NK-92 treated with Interleukin-12 subunit alpha and Interleukin-12 subunit beta, amount 100 ng/mL, for 24 hours (cell line): ENCODE measurements at places on chromosomes 4 and X.

DNA sequence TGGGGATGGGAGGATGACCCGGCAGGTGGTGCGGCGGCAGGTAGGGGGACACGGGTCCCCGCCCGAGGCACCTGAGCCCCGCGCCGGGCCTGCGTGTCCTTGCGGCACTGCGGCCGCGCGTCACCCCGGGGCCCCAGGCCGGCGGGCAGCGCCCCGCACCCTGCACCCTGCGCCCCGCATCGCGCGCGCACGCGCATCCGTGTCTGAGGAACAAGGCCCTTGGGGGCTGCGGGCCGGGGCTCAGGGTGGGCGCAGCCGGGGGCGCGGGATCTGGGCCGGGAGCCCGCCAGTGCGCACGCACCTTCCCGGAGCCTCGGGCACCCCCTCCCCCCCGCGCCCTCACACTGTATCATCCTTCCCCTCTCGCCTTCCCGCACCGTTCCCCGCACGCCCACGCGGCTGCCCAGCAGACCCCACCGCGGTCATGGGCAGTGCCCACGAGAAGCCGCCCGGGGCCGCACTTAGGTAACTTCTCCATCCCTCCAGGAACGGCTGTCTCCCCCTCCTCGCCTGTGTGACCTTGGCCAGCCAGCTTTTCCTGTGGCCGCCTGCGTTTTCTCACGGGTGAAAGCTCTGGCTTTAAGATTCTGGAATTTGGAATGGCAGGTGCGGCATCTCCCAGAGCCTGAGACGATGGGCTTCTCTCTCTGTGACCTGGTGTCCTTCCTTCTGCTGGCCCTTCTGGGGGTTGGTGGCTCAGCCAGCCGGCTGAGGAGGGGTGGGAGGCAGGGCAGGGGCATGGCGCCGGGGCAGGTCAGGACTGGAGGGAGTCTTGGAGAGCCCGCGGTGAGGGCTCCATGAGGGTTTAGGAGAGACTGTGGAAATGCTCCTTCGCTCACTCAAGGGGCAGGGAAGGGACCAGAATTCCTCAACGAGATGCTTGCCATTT is 748 bp downstream of the ATP2B3 start:
- no peak for DNase-seq

DNA sequence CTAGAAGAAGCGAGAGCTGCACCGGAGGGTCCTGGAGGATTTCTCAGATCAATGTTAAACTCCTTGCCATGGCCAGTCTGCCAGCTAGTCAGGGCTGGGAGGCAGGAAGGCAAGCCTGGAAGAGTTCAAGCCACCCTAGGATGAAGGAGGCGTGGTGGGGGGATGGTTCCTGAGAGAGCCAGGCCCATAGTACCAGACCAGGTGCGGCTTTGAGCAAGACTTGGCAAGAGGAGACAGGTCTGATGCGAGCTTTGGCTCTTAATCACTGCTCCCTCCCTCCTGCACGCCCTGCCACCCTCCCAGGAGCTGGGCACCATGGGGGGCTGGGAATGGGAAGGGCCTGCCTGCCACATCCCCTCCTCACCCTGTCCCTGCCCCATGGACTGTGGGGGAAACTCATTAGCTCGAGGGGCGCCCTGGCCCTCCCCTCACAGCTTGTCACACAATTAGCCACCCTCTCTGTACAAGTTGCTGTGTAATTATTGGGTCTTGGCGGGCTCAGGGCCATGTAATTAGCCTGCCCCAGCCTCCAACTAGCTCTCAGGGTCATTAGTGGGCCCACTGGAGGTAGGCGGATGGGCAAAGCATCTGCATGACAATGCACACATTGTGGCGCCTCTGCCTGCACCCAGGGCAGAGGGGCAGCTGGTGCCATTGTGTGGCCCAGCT is 50.3 kb downstream of the EFNB1 start:
- DNase-seq = no peak

DNA sequence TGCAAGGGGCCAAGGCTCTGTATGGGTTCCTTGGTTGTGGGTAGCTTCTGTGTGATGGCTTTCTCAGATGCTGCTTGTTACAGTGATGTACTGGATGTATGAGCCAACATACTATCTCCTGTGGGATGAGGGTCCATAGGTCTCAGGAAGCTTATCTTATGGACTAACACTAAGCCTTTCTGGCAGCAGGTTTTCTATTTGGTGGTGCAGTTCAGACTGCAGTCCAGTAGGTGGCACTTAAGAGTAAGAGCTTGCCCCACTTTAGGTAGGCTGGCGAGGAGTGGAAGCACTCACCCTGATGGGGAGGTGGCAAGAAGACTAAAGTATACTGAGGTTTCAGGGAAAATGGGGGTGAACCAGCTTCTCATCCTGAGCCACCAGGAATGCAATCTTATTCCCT is 306.7 kb upstream of the MAOA start:
- DNase-seq = no peak

DNA sequence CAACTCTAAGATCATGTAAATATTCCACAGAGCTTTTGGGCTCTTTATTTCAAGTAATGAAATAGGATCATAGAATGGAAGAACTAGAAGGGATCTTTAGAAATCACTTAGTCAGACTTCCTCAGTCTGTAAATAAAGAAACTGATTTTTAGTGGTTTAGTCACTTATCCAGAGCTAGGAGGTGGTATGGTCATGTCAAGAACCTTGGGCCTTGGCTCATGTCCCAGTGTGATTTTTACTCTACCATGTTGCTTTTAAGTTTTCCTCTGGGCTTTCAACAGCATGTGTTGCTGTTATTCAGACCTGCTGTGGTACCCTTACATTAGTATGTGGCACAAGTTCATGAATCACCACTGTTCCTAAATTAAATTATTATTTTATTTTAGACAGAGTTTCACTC is 184.9 kb downstream of the FRAS1 start:
- DNase-seq = no peak

DNA sequence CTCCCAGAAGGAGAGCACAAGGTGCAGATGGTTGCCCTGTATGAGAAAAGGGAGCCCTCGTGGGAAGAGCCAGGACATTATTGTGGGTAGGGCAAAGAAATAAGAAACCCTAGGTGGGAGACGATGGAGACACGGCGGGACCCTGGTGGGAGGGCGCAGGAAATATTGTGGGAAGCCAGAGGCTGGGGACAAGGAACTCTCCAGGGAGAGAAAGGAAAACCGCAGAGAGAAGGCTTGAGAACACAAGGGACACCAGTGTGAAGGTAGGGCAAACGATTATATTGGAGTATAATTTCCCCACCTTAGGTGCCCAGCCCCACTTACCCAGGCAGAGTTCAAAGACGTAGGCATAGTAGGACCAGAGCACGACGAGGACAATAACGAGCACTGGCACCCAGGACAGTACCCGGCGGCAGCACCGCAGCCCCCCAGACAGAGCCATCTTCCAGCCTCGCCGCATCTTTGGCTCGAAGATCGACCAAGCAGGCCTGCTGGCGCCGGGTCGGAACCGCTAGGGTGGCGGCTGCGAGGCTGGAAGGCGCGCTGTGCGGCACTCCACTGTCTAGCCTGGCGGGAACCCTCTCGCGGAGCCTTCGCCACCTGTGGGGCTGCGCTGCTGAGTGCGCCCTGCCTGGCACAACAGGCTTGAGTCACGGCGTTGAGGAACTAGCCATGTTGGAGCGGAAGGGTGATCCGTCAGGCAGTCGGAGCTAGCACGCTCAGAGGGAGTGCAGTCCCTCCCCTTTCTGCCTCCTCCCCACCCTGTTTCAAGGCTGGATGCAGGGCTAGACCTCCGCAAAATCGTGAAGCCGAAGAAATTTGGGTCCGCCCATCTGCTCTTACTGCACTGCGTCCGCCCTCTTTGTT is at the start of gene ZDHHC15:
Gene ZDHHC15, minus strand, starts transcription at position 473 of the 867 bp plus-strand sequence. Its CDS starts 13 bp downstream, at position 460.
- no peak for DNase-seq

- DNase-seq = no peak
Measured at GRCh38 chr4:125432078-125432477, 117.3 kb downstream of the FAT4 start.

GRCh38 chrX:16096141-16096540 is 27.2 kb upstream of the GRPR start:
- no peak for DNase-seq

GRCh38 chr4:167555338-167556022 is 321.2 kb upstream of the SPOCK3 start:
- DNase-seq = no peak

DNA sequence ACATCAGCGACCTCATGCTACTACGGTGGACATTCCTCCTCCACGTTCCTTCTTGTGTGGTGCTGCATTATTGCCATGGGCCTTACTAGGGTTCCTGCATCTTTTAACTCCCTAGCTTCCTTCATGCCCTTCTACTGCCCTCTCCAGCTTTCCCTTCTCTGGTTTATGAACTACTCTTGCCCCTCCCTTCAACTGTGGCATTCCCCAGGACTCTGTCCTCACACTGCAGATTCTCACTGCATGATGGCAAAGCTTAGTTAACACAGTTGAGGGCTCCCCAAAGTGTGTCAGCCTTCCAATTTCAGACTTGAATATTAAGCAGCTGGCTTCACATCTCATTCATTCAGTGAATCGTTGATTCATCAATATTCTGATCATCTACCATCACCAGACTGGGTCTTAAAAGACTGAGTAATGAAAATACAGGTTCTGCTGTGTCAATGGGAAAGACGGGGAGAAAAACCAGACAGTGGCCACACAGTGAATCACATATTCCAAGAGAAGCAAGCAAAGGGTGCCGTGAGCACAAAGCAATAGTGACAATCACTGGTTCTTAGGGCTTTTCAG is 53.0 kb downstream of the ZFX start:
- DNase-seq = no peak

DNA sequence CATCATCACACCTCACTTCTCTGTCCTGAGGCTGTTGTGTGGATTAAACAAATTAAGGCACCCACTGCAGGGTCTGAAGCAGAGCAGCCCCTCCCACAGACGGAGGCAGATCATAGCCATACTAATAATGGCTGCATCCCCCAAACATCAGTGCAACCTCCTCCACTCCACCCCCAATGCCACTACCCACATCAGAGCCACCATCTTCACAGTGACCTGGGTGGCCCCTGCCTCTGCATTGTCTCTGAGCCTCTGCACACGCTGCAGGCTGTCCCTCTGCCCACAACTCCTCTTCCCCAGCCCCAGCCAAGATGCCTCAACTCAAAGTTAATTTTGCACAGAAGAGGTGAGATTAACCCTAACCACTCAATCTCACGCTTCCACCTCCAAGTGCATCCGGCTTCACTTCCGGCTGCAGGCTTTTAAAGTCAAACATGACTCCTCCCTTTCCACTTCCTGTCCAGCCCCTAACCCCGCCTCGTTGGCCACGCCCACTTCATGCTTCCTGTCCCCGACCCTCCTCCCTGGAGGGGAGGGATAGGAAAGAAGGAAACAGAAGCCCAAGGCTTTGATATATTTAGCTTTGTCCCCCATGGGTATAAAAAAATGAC is 22.7 kb downstream of the JAKMIP1 start:
- DNase-seq = peak; percentile 88
